Activated CD4-positive, alpha-beta T cell treated with anti-CD3 and anti-CD28 coated beads, Interleukin-2, amount 10 ng/mL, durations not matched to agents 7 days and 5 days (primary cell): ENCODE measurements at places on chromosomes 5 and 9.

DNA sequence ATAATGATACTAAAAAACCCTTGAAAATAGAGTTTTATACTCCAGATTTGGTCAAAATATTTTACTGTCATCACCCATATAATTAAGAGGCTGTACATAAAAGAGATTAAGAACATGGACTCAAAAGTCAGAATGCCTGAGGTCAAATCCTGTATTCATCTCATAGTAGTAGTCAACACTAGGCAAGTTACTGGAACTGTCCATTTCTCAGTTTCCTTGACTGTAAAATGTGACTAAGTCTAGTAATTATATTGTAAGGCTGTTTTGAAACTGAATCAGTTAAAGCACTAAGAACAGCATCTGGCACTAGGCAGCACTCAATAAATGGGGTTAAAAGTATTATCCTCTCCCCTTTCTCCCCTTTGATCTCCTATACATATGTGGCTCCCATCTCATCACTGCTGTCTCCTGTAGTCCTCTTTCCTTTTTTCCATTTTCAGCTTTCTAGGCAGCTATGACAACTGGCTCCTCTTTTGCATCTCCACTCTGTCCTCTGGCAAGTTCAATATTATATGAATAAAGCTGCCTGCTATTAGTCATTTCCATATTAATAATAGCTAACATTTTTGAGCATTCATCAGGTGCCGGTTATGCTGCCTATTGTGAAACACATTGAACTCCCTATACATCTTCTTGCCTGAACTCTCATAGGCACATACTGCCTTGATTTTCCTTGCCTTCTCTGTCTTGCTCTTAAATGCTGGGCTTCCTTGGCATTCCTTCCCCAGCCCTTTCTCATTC is 185.8 kb upstream of the NREP start:
- DNase-seq: no peak

- DNase-seq: no peak
These were observed 26.0 kb upstream of the C9orf72 start for GRCh38 chr9:27599102-27599869.

GRCh38 chr5:141363952-141364660 is at the start of gene PCDHGA5:
Gene PCDHGA5, plus strand, starts transcription at chr5:141364162. Its CDS starts 169 bp downstream, at chr5:141364331.
- DNase-seq: no peak

DNA sequence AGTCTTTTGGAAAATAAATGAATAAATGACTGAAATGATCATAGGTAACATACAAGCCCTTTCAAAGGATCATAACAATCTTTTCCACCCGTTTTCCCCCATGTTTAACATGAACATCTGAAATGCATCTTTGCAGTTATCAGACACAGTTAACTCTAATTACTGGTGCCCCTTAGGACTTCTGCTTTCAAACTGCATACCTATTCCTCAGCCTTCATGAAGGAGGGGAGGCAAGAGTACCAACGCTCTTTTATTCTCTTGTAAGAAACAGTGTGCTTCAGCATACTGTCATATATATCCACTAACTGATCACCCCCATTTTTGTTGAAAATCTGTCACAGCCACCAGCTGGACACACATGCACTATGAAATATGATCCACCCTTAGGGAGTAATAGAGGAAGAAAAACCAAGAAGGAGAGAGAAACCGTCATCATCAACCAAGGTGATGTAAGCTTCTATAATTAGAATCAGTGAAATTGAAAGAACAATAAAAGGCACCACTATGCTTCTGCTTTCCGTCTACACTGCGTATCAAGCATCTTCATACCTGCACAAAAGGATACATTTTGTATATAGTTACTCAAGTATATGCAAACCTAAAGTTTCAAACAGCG is 98.7 kb downstream of the RAPGEF6 start:
- peak; percentile 10 for DNase-seq

- DNase-seq: no peak
These were observed 15.1 kb upstream of the NCS1 start for GRCh38 chr9:130157079-130157478.

DNA sequence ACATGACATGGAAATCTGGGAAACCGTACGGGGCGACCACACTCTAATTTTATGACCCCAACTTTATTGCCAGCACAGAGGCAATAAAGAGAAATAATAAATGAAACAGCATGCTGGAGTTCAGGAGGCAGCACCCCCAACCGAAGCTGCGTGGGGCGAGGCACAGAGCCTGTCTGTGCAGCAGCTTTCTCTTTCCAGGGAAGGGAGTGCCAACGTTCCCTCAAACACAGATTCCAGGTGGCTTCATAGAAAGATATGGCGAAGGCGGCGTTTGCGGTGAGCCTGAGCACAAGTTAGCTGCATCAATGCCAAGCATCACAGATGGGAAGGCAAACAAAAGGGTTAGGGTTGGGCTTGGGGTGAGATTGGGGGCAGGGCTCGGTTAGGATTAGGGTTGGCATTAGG is 114.8 kb downstream of the HSD17B3 start:
- DNase-seq: no peak

GRCh38 chr5:90528601-90529193 is 687 bp downstream of the LYSMD3 start:
- DNase-seq: peak; percentile 33

DNA sequence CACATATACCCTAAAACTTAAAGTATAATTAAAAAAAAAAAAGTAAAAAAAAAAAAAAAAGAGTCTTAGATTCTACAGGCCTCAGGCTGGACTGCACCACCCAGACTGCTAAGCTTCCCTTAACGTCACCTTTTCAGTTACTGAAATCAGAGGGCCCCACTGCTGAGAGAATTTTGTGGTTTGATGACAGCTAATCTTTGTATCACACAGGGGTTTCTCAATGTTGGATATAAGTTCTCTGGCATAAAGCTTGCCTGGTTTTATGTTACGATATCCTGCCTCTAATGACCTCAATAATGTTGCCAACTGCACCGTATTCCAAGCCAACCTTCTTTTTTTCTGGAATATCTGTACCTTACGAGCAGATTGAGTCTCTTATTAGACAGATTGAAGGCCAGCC is 43.1 kb upstream of the C6 start:
- DNase-seq: no peak

DNA sequence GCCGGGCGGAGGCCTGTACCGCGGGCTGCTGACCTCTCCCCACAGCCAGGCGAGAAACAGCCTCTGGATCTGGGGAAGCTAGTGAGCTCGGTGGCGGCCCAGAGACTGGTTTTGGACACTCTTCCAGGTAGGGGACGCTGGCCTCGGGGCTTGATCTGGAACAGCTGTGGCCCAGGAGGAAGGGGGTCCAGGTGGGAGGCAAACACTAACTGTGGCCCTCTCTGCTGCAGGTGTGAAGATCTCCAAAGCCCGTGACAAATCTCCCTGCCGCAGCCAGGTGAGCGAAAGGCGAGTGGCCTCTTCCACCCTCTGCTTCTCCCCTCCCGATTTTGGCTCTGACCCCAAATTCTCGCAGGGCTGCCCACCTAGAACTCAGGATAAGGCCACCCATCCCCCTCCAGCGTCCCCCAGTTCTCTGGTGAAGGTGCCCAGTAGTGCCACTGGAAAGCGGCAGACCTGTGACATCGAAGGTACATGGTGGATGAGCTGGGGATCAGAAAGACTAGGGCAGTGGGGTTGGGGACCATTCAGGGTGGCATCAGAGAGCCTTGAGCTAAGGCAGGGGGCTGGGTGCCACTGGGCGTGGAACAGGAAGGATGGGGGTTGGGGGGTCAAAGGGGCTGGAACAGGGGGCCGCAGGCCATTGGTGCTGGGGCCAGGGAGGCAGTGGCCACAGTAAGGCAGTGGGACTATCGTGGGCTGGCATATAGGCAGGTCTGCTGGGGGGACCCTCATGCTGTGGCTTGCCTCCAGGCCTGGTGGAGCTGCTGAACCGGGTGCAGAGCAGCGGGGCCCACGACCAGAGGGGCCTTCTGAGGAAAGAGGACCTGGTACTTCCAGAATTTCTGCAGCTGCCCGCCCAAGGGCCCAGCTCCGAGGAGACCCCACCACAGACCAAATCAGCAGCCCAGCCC is 12.9 kb upstream of the SLC34A1 start:
- no peak for DNase-seq

GRCh38 chr5:7794823-7795222 is 56.1 kb downstream of the CFAP90 start:
- no peak for DNase-seq
